ENCODE measurements at places on chromosomes 1 and 21.

GRCh38 chr1:43832255-43832654 lies 101.3 kb upstream of the ARTN start:
- peak overlapping the region; percentile 50 for H3K4me3 ChIP-seq
- DNase-seq: peak; percentile 32
- H3K27ac ChIP-seq: peak overlapping the region; percentile 35
- no peaks in the 10 kb centered on the region for H3K27me3 ChIP-seq

DNA sequence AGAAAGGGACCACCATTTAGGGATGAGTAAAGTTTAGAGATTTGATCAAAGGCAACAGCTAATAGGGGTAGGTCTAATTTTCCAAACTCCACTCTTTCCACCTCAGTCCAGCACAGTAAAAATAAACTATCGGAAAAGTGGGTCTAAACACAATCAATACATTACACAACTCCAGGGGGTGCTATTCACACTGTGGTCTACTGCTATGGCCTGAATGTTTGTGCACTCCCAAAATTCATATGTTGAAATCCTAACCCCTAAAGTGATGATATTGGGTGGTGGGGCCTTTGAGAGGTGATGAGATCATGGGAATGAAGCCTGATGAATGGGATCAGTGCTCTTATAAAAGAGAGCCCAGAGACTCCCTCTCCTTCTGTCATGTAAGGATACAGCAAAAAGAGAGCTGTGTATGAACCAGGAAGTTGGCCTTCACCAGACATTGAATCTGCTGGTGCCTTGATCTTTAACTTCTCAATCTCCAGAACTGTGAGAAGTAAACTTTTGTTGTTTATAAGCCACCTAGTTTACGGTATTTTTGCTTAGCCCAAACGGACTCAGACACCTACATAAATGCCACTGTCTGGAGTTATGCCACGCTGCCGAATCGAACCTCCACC lies 193.9 kb downstream of the OMA1 start:
- DNase-seq: no peak
- H3K36me3 ChIP-seq: no peaks in the 10 kb centered on the region
- no peaks in the 10 kb centered on the region for H3K27me3 ChIP-seq
- no peak overlapping the region for H3K4me3 ChIP-seq
- H3K4me1 ChIP-seq: peaks cover 2% of the 10 kb centered on the region
- no peak overlapping the region for H3K27ac ChIP-seq

GRCh38 chr1:219173434-219173757 lies 282 bp upstream of the LYPLAL1 start:
- H3K27me3 ChIP-seq: no peaks in the 10 kb centered on the region
- no peak for DNase-seq
- H3K36me3 ChIP-seq: peaks cover 10% of the 10 kb centered on the region

DNA sequence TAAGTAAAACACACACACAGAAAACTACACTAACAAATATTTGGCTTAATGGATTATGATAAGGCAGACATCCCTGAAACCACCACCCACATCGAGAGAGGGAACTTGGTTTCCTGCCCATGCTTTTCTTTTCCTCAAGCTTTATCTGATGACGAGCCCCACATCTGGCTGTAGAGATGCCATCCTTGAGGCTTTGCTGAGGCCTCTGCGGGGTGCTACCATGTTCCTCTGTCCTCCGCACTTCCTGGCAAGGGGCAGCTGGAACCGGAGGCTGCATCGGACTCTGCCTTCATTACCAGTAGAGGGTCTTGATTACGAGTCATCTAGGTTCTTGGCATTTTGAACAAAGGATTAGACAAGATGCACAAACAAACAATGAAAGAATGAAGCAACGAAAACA lies 21.7 kb upstream of the C1orf174 start:
- no peaks in the 10 kb centered on the region for H3K36me3 ChIP-seq
- no peak for DNase-seq
- H3K27ac ChIP-seq: no peak overlapping the region
- H3K27me3 ChIP-seq: no peaks in the 10 kb centered on the region
- no peaks in the 10 kb centered on the region for H3K4me1 ChIP-seq
- H3K4me3 ChIP-seq: no peak overlapping the region

- no peak overlapping the region for H3K27ac ChIP-seq
- H3K4me1 ChIP-seq: no peaks in the 10 kb centered on the region
- H3K27me3 ChIP-seq: peaks cover 2% of the 10 kb centered on the region
Observed at GRCh38 chr1:31218705-31219104, 21.0 kb downstream of the NKAIN1 start.

GRCh38 chr1:80542231-80542630 lies 1258.5 kb upstream of the ADGRL2 start:
- no peak overlapping the region for H3K4me3 ChIP-seq
- no peak overlapping the region for H3K27ac ChIP-seq
- no peaks in the 10 kb centered on the region for H3K27me3 ChIP-seq
- H3K4me1 ChIP-seq: no peaks in the 10 kb centered on the region

- H3K27me3 ChIP-seq: peaks cover 5% of the 10 kb centered on the region
- no peak overlapping the region for H3K4me3 ChIP-seq
- H3K4me1 ChIP-seq: no peaks in the 10 kb centered on the region
- no peaks in the 10 kb centered on the region for H3K36me3 ChIP-seq
- H3K27ac ChIP-seq: no peak overlapping the region
Observed at GRCh38 chr1:10816233-10816632, 19.8 kb upstream of the CASZ1 start.

DNA sequence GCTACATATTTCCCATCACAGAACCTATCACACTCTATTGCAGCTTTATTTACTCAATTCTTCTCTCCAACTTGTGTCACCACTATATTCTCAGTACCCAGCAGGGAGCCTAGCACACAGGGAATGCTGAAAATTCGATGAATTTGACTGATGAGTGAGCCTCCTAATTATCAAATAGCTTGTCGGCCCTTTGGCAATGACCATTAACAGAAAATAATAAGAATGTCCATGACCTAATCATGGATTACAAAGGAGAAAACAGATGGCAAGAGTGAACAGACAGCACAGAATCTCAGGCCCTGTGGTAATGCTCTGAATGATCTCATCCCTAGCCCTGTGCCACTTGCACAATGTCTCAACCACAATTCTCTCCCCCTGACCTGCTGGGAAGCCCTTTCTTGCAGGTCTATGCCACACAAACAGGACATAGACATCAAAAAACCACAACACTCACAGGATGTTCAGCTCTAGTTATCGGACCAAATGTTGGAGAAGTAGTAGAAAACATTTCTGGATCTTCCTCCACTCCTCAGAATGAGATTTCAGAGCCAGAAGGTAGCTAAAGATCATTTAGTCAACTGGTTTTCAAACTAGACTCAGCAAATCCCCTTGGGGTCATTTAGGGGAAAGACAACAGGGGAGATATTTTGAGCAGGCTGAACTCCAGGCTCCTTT lies 68.4 kb downstream of the LUZP1 start:
- H3K36me3 ChIP-seq: peaks cover 8% of the 10 kb centered on the region
- H3K27ac ChIP-seq: peak overlapping the region; percentile 70
- DNase-seq: peak; percentile 58
- no peaks in the 10 kb centered on the region for H3K27me3 ChIP-seq
- peaks cover 37% of the 10 kb centered on the region for H3K4me1 ChIP-seq

DNA sequence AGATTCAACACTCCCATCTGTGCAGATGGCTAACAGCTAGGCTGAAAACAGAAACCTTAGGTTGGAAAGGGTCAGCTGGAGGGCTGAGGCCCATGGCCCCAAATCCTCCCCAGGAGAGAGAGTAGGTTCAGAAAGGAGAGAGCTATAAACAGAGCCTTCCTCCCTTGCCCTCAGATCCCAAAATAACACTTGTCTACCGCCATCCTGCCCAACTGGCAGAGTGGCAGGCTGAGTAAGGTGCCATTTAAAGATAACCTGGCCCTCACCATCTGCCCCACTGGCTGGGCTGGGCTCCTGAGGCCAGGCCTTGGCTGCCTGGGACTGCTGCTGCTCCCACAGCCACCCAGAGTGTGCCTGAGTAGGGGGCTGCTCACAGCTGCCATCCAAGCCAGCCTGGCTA lies 4.3 kb upstream of the SHISA4 start:
- no peak overlapping the region for H3K27ac ChIP-seq
- H3K27me3 ChIP-seq: peaks cover 26% of the 10 kb centered on the region
- H3K4me3 ChIP-seq: no peak overlapping the region

- H3K36me3 ChIP-seq: peaks cover 26% of the 10 kb centered on the region
- H3K27ac ChIP-seq: peak overlapping the region; percentile 100
- no peak for DNase-seq
- peak overlapping the region; percentile 99 for H3K4me3 ChIP-seq
- H3K27me3 ChIP-seq: no peaks in the 10 kb centered on the region
Observed at GRCh38 chr1:114758256-114758832, 560 bp upstream of the CSDE1 start.

DNA sequence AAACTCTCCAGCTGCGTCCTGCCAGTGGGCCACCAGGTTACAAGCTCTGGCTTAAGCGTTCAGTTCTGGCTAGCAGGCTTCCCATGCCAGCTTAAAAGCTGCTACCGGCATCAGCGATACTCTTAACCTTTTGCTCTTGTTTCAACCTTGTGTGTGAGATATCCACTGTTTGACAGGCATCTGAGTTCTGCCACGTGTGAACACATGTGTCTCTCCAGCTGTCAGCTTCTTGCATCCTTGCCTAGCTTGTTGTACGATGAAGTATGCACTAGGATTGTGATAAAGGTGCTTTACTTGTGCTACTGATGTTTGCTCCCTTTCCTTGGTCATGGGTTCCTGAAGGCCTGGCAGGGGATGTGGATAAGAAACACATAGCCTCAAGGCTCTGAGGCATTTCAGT lies 201.6 kb downstream of the PRDM2 start:
- no peaks in the 10 kb centered on the region for H3K4me1 ChIP-seq
- H3K27me3 ChIP-seq: no peaks in the 10 kb centered on the region
- no peak overlapping the region for H3K4me3 ChIP-seq
- DNase-seq: no peak
- no peaks in the 10 kb centered on the region for H3K36me3 ChIP-seq
- no peak overlapping the region for H3K27ac ChIP-seq

GRCh38 chr1:230713547-230713914 lies 391 bp downstream of the AGT start:
- H3K4me1 ChIP-seq: no peaks in the 10 kb centered on the region
- no peak overlapping the region for H3K27ac ChIP-seq
- H3K4me3 ChIP-seq: no peak overlapping the region
- H3K36me3 ChIP-seq: no peaks in the 10 kb centered on the region
- peaks cover 3% of the 10 kb centered on the region for H3K27me3 ChIP-seq
- DNase-seq: no peak

DNA sequence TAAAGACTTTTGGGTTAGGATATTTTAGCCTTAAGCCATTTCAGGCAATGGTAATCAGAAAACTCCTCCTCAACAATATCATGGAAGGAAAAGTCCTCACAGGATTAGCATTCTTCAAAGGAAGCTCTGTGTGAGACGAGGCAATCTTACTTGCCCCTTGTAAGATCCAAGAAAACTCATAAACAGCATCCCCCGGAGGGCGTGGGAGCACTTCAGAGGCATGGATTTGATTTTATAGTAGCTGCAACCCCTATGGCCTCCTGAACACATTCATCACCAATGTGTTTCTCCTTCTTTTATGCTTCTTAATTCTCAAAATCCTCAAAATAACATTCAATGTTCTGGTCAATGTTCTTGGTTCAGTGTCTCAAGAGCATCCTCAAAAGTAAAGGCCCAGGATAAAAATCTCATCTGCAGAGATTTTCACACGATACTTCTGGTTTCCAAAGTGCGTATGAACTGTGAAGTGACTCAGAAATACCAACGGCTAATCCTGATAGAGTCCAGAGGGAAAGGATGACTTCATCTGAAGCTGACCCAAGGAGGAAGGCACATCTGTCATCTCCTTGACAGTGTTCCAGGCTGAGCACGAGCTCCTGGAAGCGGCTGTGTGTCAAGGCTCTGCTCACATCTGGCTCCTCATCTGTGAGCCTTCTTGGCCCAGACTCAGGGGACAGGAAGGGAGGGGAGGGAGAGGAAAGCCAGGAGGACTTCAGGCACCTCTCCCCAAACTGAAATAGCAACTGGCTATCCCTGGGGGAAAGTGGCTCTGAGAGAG lies 49.3 kb upstream of the PSEN2 start:
- H3K27me3 ChIP-seq: peaks cover 5% of the 10 kb centered on the region
- DNase-seq: no peak
- no peak overlapping the region for H3K27ac ChIP-seq
- H3K4me1 ChIP-seq: peaks cover 2% of the 10 kb centered on the region

GRCh38 chr1:183604038-183604808 lies 14.0 kb upstream of the NCF2 start:
- H3K27me3 ChIP-seq: no peaks in the 10 kb centered on the region
- peaks cover 8% of the 10 kb centered on the region for H3K4me1 ChIP-seq
- no peak for DNase-seq
- no peak overlapping the region for H3K27ac ChIP-seq
- H3K36me3 ChIP-seq: no peaks in the 10 kb centered on the region
- no peak overlapping the region for H3K4me3 ChIP-seq

DNA sequence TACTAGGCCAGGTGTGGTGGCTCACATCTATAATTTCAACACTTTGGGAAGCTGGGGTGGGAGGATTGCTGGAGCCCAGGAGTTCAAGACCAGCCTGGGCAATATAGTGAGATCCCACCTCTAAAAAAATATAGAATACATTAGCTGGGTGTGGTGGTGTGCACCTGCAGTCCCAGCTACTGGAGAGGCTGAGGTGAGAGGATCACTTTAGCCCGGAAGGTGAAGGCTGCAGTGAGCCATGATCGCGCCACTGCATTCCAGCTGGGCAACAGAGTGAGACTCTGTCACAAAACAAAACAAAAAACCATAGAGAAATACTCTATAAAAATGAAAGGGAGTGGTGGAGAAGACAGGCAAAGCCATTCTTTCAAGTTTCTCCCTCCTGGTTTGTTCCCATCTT lies 62.1 kb downstream of the EYA3 start:
- no peak overlapping the region for H3K27ac ChIP-seq
- H3K27me3 ChIP-seq: no peaks in the 10 kb centered on the region
- no peak for DNase-seq
- H3K36me3 ChIP-seq: peaks cover 14% of the 10 kb centered on the region

GRCh38 chr1:115555446-115555845 lies 86.3 kb upstream of the VANGL1 start:
- H3K27ac ChIP-seq: no peak overlapping the region
- no peak overlapping the region for H3K4me3 ChIP-seq
- no peak for DNase-seq
- H3K36me3 ChIP-seq: no peaks in the 10 kb centered on the region
- H3K4me1 ChIP-seq: no peaks in the 10 kb centered on the region
- H3K27me3 ChIP-seq: peaks cover 4% of the 10 kb centered on the region

DNA sequence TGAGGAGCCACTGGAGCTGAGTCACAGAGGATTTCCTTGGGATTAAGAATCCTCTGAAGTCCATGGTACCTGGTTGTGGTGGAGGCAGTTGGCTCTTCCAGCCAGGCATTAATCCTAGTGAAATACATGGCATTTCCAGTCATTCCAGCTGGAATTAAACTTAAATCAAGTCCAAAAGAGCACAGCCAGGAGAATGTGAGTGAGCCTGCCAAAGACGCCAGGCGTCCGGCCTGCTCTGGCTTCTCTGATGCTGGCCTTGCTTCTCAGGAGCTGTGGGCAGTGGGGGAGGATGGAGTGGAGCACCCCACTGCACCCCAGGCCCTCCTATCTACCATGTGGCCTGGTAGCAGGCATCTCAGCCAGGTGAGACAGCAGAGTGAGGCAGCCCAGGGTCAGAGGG lies 23.4 kb upstream of the TENT5C start:
- no peak overlapping the region for H3K27ac ChIP-seq
- H3K36me3 ChIP-seq: no peaks in the 10 kb centered on the region
- no peak for DNase-seq
